Fibroblast of skin of right biceps (primary cell): ENCODE measurements at places on chromosomes 11 and 22.

GRCh38 chr11:93756748-93757147, 15.3 kb downstream of the C11orf54 start:
- no peak for DNase-seq

DNA sequence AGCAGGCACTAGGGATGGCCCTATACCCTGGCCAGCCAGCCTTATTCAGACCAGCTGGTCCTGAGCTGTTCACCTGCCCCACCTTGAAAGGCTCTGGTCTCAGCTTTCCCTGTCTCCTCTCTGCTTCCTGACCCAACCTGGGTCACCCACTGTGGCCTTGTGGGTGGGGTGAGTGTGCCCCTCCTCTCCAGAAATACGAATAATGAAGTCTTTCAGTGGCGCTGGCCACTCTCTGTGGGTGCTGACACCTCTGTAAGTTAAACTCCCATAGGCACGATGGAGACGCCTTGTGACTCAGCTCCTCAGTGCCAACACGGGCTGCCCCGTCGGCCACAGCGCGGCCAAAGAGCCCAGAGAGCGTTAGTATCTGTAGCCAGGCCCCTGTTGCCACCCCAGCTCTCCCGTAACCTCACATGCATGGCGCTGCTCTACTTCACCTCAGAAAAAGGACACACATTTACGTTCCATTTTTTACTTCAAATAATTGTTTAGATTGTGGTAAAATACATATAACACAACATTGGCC, 74.6 kb upstream of the SEPTIN5 start:
- no peak for DNase-seq

- no peak for DNase-seq
Observed at GRCh38 chr22:25405841-25406509, 158.5 kb upstream of the GRK3 start.

GRCh38 chr11:64998690-64999431, 2.1 kb upstream of the BATF2 start:
- DNase-seq: no peak

- no peak for DNase-seq
Observed at GRCh38 chr11:123030517-123030916, 31.4 kb downstream of the HSPA8 start.

GRCh38 chr11:92790366-92790765, 179.1 kb upstream of the MTNR1B start:
- no peak for DNase-seq

DNA sequence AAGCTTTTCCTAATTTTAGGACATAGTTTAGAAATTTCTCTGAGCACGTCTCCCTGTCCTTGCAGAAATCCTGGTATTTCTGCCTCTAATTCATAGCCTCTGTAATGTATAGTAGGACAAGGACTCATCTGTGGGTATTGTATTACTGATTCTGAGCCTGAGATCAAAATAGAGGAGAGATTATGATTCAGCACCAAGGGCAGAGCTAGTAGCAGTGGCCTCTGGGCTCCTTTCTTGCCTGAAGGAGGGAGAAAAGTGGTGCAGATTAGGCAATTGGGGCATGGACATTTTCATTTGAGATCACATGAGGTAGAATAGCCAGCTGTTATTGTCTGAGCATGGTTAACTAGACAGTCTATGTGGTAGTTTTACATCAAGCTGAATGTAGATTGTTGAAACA, 2.8 kb downstream of the MADD start:
- no peak for DNase-seq

GRCh38 chr11:111911563-111912401, at the start of gene CRYAB:
CRYAB (minus strand) TSS chr11:111911770; CDS start chr11:111911724, 46 bp downstream.
- DNase-seq: peak; percentile 96

GRCh38 chr11:68818181-68818580, 23.5 kb downstream of the CPT1A start:
- DNase-seq: no peak

DNA sequence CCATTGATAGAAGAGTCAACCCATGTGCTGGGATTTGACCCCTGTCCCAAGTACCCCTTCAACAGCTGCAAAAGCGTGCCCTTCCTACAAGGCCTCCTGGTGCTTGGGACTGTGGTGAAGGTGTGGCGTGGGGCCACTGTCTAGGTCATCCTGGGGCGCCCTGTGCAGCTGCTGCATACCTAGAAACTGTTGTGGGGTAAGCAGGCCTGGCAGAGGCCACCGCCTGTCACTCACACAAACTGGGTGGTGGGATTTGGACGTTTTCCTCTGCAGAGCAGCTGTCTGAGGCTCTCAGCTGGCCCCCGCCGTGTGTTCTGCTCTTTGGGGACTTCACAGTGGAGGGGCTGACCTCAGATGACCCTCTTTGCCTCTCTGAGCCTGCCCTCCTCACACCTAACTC, 69.7 kb downstream of the SCN3B start:
- no peak for DNase-seq

GRCh38 chr22:17907748-17908051, 116.7 kb downstream of the MICAL3 start:
- DNase-seq: no peak

DNA sequence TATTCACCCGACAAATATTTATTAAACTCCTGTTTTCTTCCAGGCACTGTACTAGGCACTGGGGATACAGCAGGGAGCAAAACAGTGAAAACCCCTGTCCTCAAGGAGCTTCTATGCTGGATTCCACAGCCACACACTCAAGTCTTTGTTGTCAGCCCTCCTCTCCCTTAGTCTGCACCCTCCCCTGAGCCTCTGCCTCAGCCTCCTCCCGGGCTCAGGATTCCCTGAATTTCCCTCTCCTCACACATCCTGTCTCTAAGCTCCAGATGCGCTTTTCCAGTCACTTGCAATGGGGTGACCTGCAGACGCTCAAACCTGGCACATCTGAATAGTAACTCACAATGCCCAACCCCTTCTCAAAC, 13.5 kb upstream of the TUB start:
- no peak for DNase-seq

DNA sequence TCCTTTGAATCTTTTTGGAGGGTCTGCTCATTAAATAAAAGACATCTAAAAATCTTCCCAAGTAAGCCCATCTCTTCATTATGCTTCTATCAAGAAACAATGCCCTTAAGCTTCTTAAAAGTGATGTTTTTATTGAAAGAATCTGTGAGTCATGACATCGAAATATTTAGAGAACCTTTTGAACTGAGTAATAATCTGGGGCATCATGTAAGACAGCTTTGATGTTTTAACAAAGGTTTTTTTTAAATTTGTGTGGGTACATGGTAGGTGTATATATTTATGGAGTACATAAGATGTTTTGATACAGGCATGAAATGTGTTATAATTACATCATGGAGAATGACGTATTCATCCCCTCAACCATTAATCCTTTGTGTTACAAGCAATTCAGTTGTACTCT, 46.8 kb downstream of the PLAAT5 start:
- DNase-seq: no peak

DNA sequence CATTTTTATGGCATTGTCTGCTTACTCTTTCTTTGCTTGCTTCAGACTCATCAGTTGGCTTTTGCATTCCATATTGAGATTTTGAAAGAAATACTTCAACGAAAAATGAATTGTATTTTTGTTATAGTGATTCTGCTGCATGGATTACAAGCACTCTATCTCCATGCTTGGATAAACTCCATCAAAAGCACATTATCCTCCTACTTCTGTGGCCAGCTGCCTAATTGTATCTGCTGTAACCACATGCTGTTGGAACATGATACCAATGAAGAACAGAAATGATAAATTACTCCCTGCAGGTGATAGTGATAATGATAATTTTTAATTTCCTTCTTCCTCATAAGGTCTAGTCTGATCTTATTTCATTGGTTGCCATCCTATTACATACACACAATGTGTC, 100.8 kb downstream of the PRMT3 start:
- DNase-seq: no peak

- no peak for DNase-seq
Observed at GRCh38 chr11:113345978-113346377, 31.6 kb downstream of the TTC12 start.

DNA sequence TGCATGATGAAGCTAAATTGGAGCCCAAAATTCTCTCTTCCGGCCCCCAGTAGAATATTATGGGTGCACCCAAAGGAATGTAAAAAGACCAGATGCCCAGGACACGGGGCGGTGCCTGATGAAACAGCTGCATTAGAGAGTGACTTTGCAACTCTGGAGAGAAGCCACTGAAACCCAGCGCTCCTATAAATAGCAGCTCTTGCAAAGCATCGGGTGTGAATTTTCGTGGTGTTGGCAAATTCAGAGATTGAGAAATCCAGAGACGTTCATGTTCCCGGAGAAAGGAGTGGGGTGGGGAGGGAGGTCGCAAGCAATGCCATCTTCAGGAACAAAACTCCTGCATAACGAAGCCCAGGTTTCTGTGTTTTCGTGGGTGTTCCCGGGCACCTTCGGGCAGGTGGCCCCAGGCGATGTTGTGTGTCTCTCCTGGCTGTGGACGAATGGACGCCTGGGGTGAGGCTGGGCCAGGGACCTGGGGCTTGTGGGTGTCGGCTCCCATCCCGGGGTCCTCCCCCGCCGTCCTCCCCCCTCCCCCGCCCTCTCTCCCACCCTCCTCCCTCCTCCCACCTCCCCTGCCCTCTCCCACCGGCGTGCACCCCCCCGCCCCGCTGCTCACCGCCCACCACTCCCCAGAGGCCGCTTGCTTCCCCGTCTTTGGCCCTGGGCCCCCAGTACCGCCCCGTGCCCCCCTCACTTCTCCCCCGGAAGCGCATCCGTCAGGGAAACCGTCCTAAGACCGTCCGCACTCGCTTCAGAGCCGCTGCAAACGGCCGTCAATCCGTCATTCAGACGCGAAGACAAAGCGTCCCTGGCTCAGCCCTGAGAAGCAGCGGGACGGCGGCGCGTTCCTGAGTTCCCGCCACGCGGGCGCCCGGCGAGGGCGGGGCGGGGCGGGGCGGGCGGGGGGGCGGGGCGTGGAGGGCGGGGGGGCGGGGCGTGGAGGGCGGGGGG, 26.7 kb upstream of the TOLLIP start:
- peak; percentile 65 for DNase-seq
